ENCODE measurements at places on chromosomes 16 and 17.

DNA sequence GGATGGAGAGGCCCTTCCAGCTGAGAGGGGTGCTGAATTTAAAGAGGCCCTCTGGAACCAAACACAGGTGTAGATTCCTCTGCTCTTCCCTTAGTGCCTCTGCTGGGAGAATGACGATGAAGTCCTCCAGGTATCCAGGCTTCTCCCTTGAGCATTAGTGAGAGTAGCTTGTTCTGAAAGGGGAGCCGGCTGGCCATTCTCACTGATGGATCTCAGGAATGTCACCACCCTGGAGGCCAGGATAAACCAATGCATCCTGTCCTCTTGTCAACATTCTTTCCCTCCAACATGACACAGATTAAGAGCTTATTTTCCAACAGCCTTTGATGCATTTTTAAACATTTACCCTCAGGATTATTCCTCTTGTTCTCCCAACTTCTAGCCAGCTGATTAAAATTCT, 325.5 kb downstream of the CA10 start:
- no peak for DNase-seq

DNA sequence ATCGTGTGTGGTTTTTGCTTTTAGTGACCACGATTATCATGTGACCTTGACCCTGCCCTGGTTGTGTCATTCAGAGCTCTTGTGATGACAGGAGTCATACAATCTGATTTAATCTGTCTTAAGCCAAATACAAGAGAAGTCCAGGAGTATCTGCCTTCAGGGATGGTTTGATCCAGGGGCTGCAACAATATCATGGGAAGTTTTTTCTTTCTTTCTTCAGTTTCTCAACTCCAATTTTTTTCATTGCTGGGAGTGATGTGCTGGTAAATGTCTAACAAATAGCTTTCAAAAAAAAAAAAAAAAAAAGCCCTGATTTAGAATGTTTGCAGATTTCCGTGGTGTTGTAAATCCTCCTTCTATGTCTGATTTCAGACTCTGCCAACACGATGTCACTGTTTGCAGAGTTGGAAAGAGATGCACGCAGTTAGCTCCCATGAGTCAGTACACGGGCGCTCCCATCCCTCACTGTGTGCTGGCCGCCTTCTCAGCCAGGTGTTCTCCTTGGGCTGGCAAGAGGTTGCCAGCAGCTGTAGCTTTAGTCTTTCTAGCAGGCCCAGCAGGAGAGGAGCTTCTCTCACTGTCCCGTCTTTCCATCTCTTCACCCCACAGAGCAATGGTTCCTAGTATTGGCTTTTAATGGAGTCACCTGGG, 229.7 kb downstream of the SNX29 start:
- no peak for DNase-seq

DNA sequence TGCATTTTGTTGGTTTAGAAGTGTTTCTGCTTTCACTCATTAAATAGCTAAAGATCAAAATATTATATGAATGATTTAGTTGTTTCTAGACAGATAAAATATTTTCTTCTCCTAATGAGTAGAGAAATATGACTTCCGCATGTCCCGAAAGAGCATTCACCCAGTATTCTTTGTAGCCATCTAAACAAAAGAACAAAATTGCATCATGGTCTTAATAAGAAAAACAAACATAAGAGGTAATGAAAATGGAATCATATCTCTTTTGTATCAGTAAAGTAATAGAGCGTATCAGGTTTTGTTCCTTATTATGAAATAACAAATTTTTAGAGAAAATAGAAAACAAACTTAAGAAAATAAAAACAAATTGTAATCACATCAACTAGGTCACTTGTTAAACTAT, 16.1 kb upstream of the KCNJ2 start:
- no peak for DNase-seq

DNA sequence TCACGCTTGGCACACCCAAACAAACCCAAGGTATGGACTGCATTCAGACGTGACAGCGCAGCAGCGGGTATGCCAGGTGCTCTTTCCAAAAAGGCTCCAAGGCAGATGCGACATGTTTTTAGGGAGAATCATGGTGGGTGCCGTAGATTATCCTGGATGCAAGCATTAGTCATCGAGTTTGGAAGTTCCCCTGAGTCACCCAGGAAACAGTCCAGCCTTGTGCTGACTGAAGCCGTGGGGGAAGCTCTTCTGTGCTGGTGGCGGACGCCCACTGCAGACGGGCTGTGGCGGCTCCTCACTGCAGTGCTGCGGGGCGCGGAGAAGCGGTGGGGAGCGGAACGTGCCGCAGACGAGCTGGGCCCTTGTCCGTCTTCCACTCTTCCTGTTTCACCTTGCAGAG, 13.9 kb downstream of the JPT2 start:
- no peak for DNase-seq

- no peak for DNase-seq
Observed at GRCh38 chr16:1008085-1008484, 26.5 kb downstream of the SOX8 start.
